ENCODE measurements at places on chromosomes 12 and 14.

DNA sequence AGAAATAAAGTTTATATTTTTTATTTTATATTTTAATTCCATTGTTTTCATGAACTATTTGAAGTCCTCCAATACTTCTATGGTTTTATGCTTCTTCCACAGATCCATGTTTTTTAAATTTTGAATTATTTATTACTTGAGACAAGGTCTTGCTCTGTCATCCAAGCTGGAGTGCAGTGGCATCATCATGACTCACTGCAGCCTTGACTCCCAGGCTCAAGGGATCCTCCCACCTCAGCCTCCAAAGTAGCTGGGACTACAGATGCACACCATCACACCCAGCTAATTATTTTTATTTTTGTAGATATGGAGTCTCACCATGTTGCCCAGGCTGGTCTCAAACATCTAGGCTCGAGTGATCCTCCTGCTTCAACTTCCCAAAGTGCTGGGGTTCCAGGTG lies 28.8 kb upstream of the DLGAP5 start:
- DNase-seq: no peak

- DNase-seq: no peak
These were observed 153.7 kb upstream of the SRRM4 start for GRCh38 chr12:118827606-118828005.

- no peak for DNase-seq
These were observed 2.6 kb downstream of the TESC start for GRCh38 chr12:117096501-117097042.

DNA sequence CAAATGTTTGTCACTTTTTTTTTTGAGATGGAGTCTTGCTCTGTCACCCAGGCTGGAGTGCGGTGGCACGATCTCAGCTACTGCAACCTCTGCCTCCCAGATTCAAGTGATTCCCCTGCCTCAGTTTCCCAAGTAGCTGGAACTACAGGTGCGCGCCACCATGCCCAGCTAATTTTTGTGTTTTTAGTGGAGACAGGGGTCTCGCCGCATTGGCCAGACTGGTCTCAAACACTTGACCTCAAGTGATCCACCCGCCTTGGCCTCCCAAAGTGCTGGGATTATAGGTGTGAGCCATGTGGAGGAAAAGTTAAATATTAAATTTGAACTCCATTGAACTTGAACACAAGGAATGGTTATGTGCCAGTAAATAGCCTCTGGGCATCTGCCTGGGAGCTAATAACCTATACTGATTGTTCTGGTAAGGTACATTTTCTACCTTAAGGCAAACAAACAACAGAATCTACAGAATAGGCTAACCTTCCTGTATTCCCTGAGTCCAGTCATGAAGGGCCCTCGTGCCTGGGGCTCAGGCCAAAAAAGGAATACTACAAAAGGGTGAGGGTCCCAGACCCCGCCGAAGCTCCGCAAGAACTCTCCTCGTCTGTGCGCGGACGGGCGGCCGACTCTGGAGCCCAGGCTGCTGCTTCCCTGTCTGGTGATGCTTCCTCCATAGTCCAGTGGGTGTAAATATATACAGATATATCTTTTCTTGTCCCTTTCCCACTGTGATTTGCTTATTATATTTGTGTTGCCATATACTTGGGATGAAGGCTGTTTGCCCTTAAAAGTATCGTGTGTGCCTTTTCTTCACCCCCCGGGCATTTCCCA lies 74.0 kb upstream of the EIF5 start:
- no peak for DNase-seq

- no peak for DNase-seq
These were observed 32.6 kb upstream of the CD9 start for GRCh38 chr12:6167327-6168280.

- DNase-seq: no peak
These were observed 44.2 kb downstream of the TTC8 start for GRCh38 chr14:88868558-88869159.

DNA sequence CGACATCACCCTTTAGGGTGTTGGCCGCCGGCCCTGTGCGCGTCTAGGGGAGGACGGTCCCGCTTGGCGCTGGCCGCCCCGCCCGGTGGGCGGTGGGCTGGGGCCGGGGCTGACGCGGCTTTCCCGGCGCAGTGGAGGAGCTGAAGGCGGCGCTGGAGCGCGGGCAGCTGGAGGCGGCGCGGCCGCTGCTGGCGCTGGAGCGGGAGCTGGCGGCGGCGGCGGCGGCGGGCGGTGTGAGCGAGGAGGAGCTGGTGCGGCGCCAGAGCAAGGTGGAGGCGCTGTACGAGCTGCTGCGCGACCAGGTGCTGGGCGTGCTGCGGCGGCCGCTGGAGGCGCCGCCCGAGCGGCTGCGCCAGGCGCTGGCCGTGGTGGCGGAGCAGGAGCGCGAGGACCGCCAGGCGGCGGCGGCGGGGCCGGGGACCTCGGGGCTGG lies 3.6 kb downstream of the TNFAIP2 start:
- no peak for DNase-seq

- no peak for DNase-seq
These were observed 6.7 kb downstream of the CIT start for GRCh38 chr12:119870457-119870856.
